ENCODE measurements at places on chromosomes 13 and 19. TPM values are rescaled to one million over a fixed set of nuclear protein-coding genes. Genes with fewer than 3 reads are reported as not detected.

DNA sequence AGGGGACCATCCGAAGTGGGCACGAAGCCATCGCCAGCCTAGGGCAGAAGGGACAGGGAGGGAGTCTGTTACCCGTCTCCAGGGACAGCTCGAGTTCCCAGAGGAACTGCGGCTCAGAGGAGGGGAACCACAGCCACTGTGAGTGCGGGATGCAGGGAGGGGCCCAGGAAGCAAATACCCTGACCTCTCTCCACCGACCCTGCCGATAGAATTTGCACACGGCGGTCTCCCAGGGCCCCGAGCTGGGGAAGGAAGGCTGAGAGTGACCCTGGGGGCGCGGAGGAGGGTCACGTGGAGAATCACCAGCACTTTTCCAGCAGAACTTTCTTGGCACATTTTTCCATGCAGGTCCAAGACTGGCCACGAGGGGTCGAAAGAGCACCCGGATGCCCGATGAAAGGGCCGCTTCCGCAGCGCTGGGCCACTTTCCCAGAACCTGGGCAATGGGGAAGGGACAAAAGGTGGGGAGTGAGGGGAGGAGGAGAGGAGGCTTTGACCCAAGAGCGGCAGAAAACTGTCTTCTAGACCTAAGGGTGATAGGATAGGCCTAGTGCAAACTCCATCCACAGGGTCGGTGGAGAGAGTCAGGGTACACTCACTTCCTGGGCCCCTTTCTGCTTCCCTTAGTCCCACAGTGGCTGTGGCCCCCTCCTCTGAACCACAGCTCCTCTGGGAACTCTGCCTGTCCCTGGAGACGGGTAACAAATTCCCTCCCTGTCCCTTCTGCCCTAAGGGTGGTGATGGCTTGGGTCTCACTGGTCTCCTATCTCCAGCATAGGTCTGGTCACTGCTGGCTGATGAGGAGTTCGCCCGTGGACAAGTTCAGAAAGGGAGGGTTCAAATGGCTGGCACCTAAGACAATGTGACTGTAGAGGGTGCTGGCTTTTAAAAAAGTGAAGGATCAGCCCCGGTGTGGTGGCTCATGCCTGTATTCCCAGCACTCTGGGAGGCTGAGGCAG, 5.3 kb upstream of the GPR4 start:
- peak; percentile 48 for DNase-seq

DNA sequence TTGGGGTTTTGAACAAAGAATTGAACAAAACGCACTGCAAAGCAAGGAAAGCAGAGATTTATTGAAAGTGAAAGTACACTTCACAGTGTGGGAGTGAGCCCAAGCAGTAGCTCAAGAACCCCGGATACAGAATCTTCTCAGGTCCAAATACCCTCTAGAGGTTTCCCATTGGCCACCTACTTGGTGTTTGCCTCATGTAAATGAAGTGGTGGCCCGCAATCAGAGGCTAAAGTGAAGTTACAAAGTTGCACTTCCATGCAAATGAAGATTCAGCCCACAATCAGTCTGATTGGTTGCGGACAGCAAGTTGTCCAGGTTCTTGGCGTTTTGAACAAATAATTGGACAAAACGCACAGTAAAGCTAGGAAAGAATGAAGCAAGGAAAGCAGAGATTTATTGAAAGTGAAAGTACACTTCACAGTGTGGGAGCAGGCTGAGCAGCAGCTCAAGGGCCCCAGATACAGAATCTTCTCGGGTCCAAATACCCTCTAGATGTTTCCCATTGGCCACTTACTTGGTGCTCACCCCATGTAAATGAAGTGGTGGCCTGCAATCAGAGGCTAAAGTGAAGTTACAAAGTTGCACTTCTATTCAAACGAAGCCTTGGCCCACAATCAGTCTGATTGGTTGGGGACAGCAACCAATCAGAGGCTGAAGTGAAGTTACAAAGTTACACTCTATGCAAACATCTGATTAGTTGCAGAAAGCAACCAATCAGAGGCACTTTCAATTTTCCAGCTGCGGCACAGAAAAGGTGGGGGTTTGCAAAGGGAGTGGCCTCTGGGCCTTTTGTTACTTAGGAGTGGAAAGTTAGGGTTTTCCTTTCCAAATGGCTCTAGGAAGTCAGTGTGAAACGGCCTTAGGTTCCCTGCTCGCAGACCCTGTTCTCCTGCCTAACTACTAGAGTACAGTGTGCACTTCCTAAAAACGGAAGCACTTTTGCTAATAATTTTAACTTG, 4.8 kb upstream of the TM9SF2 start:
- peak; percentile 91 for DNase-seq

- DNase-seq: no peak
Observed at GRCh38 chr13:29706923-29707322, 111.4 kb upstream of the SLC7A1 start.

Gene DNAAF3
- total RNA-seq: 0.21 TPM

Gene TNFRSF19
- not detected for total RNA-seq

Gene SH3GL1
- 67.9 TPM for total RNA-seq
